Left ventricle myocardium inferior (tissue), 1 donor: ENCODE measurements at places on chromosomes 6 and 20. TPM values are rescaled to one million over a fixed set of nuclear protein-coding genes. Genes with fewer than 3 reads are reported as not detected.

- no peak for DNase-seq
Observed at GRCh38 chr6:148590883-148591282, 155.9 kb upstream of the UST start.

GRCh38 chr6:30062471-30063178 is 1.6 kb downstream of the POLR1H start:
- no peak for DNase-seq

GRCh38 chr20:62792182-62792939 is 3.9 kb upstream of the MRGBP start:
- DNase-seq, result no peak

DNA sequence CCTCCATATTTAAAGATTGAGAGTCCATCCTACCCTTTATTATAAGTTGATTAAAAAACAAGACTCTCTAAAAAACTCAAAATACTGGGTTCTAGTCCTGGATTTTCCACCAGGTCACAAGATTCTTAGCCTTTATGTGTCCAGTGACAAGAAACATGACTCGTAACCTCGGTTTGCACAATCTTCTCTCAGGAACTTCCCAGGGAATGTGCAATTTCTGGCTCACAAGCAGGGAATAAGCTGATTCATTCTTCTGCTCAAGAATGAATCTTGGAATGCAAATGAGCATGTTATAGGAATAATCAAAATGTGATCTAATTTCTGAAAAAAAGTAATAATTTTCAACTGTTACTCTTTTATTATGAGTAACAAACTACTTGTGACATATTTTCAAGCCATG is 45.1 kb downstream of the OGFRL1 start:
- DNase-seq, result no peak

GRCh38 chr6:101392586-101393230 is 800 bp upstream of the GRIK2 start:
- no peak for DNase-seq

- DNase-seq, result no peak
Observed at GRCh38 chr6:38236631-38237030, 403.1 kb downstream of the BTBD9 start.

- no peak for DNase-seq
Observed at GRCh38 chr6:284486-284885, 7.8 kb upstream of the DUSP22 start.

DNA sequence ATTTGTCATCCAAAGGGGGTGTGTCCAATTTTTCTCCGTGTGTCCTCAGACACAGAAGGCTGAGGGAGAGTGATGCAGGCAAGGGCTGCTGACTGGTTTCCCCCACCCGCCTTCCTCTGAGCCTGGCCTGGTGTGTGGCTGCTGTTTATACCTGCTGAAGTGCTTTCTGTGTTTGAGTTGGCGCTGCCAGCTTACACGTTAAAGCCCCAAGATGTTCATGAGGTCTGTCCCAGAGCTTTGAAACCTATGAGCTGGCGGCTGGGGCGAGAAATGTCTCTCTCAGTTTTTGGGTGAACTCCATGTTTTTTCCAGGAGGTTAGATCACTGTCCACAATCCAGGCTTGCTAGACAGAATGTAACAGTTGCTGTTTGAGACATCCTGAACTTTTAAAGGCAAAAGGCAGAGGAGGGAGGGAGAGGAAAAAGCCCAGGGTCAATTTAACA is 69.0 kb upstream of the CCN2 start:
- peak; percentile 22 for DNase-seq

DNA sequence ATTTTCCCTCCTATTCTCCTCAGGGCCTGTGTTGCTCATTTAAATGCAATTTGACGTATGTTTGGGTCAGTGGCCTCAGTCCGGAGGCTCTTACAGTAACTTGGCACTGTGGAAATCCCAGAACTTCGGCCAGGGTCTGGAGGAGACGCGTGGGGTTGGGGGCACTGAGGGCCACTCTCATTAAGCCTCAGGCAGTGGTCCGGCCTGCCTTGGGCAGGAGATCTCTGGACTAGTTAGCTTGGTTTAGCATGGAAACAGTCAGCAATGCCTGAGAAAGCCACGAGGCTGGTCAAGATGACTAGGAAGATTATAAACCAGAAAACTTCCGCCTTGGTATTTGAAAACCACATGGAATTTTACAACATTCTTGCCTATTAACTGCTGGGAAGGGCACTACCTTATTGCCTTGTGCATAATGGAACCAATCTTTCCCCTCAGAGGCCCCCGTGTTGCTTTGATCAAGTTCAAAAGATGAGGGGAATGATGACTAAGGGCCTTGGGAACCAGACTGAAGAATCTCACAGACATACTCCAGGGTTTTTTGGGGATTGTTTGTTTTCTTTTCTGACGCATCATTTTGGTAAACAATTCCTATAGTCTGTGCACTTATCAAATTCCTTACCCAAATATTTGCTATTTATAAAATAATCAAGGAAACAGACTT is 206.0 kb upstream of the PREP start:
- DNase-seq, result no peak

DNA sequence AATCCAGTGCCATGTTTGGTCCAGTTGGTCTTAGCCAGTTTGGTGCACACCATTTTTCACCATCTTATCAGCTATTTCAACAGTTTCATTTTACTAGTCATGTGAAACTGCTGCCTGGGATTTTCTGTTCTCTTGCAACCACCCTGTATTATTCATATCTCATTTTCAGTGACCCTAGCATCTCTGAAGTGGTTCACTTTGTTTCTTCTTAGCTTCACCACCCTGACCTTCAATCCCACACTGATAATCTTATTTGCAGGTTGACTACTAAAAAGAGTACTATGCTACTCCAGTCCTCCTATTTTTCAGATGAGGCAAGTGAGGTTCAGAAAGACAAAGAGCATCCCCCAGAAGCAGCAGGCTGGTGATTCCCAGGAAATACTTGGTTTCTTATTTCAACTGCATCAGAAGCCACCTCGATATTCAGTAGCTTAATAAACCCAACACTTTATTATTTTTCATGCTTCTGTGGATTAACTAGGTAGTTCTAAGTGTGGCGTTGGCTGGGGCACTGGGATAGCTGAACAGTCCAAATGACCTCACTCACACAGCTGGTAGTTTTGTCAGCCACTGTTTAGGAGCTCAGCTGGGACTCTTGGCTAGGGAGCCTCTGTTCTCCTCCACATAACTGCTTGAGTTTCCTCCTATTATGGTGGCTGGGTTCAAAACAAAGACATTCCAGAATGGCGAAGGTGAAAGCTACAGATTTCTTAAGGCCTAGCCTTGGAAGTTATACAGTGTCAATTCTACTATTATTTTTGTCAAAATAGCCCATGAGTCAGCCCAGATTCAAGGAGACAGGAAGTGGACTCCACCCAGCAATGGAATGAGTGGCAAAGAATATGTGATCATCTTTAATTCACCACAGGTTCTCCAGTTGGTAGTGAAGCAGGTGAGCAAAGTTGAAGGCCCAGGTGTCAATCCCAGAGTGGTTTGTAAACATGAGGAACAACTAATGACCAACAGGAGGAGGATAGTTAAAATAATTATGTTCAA is 40.6 kb downstream of the BPIFB4 start:
- no peak for DNase-seq

DNA sequence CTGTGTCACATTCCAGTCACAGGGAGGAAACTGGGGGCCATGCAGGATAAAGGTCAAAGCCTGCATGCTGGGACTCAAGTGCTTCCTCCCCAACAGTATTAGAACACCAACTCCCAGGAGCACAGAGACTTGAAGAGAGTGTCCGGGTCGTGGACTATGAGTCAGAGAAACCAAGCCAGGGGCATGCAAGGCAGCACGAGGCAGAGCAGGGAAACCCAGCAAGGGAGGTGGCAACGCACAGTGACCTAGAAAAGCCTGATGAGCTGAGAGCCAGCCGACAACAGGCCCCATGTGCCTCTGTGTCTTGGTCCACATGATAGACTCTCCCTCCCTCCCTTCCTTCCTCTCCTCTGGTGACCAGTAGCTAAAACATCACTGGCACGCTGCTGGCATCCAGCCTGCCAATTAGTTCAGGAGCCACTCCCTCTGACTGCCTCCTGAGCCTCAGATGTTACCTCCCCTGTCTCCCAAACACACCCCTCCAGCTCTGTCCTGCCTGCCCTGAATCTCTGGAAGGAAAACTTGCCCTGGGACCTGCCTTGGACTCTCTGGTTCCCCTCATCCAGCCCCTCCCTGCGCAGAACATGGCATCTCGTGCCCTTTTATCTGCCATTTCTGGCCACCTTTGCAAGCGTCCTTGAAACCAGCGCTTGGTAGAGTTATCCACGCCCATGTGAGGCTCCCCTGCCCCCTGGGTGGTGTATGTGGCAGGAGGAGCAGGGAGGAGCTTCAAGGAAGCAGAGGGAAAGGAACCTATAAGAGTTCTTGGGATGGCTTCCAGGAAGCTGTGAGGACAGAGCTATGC is 16.2 kb upstream of the RNF39 start:
- no peak for DNase-seq

GRCh38 chr6:96837081-96837971 is at the start of gene GPR63:
Gene GPR63, minus strand, starts transcription at chr6:96837477. Its CDS starts 37,746 bp downstream, at chr6:96799731.
- peak; percentile 40 for DNase-seq

DNA sequence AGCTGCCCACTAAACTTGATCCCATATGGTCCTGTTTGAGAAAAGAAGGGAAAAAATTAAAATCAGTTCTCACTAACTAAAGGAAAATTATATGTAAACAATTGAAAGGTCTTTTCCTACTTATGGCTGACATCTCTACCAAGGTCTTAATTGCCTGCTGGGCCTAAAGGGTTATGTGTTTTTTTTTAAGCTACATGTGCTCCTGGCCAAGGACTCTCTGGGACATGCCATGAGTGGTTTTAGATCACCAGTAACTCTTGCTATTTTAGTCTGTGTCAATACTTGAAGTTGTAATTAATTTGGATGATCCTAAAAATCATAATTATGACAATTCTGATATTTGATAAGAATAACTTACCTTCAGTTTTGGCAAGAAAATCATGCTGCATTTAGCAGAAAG is 35.9 kb upstream of the EYA4 start:
- DNase-seq, result no peak

DNA sequence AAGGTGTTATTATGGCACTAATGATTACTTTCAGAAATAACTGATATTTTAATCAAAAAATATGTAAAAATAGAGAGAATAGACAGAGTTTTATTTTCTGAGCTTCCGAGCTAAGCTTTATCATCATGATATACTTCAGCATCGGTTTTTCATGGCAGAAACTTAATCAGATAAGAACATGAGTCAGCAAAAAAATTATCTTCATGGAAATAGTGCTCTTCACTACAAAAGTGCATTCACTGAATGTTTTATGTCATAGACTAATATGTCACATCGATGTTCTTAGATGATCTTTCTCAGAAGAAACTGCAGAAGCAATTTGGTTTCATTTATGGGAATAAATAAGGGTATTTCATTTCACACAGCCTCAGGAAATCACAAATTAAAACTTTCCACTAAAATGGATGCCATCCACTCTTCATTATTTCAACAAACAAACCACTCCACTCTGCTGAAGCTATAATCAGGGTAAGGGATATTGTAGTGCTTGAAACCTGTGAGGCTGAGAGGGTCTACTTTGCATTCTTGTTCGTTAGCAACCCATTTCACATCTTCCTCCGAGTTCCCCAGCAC is 10.2 kb upstream of the MAP3K7 start:
- DNase-seq, result no peak

DNA sequence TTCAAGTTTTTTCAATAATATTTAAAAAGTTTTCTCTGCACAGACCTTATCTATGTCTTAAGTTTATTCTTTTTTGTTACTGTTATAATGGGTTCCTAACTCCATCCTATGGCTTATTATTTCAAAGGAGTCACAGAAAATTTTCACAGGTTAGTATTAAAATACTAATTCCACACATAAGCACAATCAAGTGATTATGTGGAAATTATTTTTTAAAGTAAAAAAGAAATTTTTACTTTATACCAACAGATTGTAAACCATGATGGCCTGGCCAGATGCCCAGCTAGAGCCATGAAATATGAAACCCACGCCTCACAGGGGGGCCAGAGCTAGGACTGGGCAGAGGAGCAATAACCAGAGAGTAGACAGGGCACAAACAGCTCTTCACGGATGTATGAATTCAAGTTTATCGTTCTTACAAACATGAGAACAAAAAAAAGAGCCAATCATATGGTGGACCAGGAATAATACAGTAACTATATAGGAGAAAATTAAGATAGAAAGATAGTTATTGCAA is 34.0 kb downstream of the NUDT3 start:
- DNase-seq, result peak; percentile 24

The LY6G6D gene
- not detected for total RNA-seq

The CST2 gene
- not detected for total RNA-seq

The TNFRSF6B gene
- total RNA-seq, result 0.27 TPM

The ANKRD66 gene
- not detected for total RNA-seq
